ENCODE measurements at places on chromosomes 5 and 9.

DNA sequence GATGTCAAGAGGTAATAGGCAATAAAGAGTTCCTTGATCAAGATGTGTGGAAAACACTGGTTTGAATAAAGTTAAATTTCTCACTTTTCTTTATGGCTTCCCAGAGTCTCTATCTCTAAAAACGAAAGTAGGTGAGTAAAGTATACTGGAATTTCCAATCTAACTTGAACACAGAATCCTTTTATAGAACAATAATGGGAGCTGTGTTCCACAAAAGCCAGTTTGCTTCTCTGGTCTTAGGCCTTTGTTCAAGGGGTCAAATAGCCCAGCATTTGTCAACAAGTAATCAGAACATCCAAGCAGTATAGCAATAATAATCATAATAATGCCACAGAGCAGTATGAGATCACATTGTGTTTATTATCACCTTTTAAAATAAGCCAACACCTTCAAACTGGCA is 20.2 kb downstream of the ATP10B start:
- ATAC-seq = no peak

- ATAC-seq = no peak
Observed at GRCh38 chr5:42826757-42827515, 15.2 kb upstream of the SELENOP start.

DNA sequence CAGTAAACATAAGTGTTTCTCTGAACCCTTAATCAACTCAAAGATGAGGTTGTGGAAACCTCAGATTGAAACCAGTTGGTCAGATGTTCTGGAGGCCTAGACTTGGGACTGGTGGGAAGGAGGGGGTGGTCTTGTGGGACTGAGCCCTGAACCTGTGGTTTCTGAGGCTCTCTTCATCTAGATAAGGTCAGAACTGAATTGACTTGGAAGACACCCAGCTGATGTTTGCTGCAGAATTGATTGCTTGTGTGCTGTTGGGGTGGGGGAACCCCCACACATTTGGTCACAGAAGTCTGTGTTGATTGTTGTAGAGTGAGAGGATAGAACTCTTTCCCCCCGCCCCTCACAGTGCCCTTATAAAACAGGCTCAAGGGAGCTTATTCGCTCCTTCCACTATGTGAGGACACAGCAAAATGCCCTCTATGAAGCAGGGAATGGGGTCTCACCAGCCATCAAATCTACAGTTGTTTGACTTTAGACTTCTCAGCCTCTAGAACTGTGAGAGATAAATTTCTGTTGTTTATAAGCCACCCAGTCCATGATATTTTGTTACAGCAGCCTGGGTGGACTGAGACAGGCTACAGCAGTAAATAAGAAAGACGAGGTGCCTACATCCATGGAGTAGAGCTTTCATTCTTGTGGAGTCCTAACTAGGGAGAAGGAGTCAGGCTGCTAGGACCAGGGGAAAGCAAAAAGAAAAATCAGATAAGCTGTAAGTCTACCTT is 25.7 kb upstream of the UGCG start:
- ATAC-seq = peak; percentile 74

DNA sequence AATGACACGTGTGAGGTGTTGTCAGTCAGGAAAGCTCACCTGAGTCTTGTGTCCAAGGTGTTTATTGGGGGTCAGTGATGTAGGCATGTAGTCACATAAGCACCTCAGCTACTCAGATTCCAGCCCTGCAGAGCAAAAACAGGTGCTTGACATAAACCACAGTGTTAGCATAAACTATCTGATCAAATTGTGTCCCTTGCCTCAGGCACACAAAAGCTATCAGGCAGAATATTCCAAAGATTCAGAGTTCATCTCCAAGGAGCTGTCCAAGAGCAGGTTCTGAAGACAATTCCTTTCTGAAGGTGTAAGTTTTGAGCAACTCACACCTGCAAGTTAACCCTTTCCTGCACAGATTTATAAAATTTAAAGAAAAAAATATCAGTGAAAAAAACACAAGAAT is 102.2 kb upstream of the ITGA1 start:
- no peak for ATAC-seq

DNA sequence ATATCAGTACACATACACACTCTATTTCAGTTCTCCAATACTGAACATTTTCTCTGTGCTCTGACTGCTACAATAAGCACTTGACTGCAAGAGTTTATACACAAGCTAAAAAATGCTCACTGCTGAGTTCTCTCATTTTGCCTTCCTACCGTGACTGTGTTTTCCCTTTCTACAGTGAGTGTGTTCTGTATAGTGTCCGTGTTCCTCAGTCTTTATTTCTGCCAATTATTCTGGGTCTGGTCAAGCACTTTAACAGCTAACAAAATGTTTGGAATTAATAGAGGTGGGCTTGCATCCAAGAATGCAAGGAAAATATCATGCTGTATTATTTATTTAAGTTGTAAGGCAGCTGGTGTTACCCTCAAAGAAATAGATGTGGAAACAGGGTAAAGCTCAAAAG is 217.0 kb upstream of the NREP start:
- ATAC-seq = no peak

All from stimulated activated memory B cell treated with anti-CD40 and anti-IgM and Interleukin-4, amounts not matched to agents 10 μg/mL and 1 μg/mL and 100 μg/mL, for 72 hours (primary cell).